ENCODE measurements at places on chromosomes 6 and 20.

DNA sequence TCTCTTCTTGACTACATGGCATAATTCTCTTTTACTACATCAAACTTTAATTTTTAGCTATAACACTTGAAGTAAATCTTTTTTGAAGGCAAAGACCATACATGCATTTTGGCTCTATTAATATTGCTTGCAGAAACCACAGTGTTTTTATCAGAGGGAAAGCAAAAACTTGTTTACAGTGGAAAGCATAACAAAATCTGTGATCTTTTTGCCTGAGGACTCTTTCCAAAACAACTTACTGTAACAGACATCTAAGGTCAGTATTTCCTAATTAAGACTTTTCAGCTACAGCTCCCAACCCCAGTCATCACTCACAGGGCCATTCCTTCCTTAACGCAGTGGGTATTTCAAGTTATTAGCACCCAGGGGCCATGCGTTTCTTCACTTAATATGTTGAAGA is 274.7 kb downstream of the CDKAL1 start:
- DNase-seq: no peak

GRCh38 chr6:24951811-24952299 is 16.1 kb upstream of the RIPOR2 start:
- peak; percentile 66 for DNase-seq

DNA sequence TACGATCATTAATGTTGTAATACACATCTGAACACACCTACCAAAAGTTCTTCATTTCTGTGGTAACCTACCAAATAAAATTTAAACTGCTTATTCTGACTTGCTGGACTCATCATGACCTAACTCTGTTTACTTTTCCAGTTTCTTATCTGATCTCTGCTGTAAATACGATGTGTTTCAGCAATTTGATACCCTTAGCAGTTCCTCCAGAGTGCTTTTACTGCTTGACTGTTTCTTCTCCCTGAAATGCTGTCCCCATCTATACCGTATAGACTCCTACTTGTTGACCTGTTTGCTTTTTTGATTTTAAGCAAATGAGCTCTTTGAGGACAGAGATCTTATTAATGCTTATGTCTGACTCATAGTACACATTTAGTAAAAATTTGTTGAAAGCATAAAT is 119.5 kb downstream of the SCAF8 start:
- no peak for DNase-seq

DNA sequence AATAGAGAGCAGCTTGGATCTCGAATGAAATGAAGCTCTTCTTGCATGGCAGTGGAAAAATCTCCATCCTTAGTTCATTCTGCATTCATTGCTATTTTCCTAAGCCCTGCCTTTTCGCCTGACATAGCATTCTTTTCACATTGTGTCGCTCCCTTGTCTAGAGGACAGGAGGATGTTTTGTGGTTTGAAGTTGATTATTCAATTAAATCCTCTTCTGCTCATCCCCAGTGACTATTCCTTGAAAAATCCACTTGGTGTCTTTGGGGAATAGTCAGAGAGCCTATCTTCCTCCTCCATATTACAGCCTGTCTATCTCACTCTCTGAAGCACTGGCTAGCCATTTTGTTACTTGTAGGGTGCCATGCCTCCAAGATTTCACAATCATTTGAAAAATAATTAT is 161.2 kb downstream of the KLHL32 start:
- no peak for DNase-seq

- no peak for DNase-seq
These were observed 19.8 kb downstream of the ERGIC3 start for GRCh38 chr20:35561671-35562070.

DNA sequence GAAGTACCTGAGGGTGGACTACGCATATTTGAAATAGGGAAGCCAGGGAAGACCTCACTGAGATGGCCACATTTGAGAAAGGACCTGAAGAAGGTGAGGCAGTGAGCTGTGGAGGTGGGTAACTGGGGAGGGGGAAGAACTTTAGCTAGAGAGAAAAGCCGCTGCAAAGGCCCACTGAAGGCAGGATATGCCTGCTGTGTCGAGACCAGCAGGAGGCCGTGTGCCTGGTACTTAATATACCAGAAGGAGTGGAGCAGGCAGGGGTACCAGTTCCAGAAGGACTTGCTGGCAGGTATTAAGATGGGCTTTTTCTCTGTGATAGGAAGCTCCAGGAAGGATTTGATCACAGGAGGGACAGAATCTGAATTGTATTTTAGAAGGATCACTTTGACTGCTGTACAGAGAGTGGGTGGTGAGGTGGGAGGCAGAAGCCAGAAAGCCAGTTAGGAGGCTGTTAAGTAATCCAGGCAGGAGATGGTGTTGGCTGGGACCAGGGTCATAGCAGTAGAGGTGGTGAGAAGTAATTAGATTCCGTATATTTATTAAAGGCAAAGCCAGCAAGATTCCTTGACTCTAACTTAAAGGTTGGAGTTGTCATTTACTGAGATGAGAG is 54.2 kb upstream of the FANCE start:
- no peak for DNase-seq

- DNase-seq: no peak
These were observed 8.8 kb upstream of the MOG start for GRCh38 chr6:29647927-29648642.

DNA sequence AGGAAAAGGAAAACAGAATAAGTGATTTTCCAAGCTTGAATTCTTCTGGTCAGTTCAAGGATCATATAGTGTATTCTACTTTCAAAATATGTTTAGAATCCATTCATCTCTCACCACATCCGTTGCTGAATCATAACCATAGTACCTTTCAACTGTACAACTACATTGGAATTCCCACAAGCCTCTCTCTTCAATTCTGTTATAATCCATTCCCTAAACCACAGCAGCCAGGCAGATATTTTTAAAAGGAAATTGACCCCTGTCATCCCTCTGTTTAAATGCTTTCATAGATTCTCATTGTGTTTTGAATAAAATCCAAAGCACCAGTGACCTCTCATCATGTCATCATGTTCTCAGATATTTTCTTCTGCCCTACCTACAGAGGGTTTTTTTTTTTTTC is 412.7 kb downstream of the GRIK2 start:
- DNase-seq: no peak

DNA sequence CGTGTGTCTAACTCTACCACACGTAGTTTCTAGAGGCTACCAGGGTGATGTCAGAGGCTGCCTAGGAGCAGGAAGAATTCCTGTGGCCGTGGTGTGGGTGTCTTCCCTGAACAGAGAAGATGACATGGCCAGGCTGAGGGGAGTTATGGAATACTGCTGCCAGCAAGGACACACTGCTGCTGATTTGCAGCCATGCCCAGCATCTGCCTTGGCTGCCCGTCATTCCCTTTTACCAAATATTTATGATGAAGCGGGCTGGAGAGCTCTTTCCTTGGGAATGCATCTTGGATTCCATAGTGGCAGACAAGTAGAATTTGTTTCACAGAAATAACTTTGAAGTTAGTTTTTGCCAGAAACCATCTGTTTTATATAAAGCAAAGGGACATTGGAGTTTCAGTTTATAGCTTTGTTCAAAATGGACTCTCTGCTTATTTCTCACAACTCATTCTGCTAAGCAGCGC is 80.8 kb upstream of the VSTM2L start:
- DNase-seq: no peak

GRCh38 chr6:90233994-90234393 is 62.6 kb downstream of the BACH2 start:
- DNase-seq: peak; percentile 79

DNA sequence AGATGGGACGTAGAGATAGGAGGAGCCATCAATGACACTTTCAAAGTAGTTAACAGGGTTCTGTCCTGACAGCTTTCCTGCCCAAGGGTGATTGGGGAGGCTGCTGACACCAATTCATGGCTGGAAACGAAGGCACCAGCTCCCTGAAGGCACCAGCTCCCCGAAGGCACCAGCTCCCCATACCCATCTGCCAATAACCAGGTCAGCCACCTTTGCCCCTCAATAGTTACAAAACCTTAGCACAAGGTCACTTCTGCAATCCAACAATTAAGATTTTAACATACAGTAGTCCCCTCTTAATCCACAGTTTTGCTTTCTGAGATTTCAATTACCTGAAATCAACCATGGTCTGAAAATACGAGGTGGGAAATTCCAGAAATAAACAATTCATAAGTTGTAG is 51.7 kb downstream of the ELOVL5 start:
- no peak for DNase-seq

- no peak for DNase-seq
These were observed 11.2 kb upstream of the HDAC2 start for GRCh38 chr6:113982055-113982550.

DNA sequence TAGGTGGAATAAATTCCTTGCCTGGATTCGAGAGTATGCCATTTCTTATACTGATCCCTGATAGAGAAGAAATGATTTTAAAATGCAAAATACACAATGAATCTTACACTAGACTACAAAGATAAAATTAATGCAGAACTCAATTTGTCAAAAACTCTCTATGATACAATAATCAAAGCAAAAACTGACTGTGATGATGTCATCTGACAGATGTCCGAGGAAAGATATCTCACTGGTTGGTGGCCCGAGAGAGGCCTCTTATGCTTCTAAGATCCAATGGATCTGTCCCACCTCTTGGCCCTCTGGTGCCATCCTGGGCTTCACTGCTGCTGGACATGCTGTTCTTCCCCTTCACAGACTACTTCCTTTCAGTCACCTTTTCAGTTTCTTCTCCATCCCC is 14.4 kb upstream of the GSTA4 start:
- no peak for DNase-seq

DNA sequence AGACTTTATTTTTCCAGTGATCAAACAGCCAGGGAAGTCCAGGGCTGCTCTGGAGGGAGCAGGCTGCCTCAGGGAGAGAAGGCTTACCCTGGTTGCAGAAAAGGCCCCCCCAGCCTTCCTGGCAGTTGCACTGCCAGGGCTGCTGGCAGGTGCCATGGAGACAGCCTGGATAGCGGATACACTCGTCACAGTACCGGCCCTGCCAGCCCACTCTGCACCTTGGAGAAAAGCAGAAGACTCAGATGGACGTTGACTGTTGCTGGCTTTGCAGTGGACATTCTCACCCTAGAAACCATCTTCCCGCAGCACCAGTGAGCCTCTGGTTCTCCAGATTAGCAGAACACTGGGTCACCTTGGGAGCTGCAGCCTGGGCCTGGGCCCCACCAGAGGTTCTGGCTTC is 5.4 kb downstream of the DLL1 start:
- no peak for DNase-seq

DNA sequence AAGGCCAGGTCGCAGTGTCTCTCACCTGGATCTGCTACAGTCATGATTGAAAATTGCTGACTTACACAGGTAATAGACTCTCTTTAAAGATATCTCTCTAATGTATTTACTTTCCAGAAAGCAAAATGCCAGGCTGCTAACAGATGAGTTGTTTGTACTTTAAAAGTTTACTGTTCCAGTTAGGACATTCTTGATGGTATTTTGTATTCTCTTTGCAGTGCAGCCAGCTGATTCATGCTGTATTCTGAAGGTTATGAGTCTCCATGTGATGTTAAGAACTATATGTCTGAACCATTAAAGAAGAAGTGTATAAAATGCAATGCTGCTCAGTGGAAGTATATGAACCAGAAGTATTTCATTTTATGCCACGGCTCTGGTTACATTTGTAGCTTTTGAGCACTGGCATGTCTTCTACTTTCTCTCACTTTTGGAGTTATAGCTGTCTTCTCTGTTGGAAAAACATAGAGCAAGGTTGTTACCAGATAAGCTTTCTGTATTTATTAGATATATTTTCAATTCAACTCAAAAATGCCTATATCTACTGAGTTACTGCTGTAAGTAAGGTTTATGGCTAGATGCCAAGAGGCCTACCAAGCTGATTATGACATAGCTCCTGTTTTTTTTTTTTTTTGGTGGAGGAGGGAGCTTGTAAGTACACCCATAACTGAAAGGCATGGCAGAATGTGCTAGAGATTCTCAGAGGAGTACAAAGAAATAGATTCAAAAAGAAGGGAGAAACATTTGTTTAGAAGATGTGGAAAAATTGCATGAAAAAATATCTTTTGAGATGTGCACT is 130.5 kb upstream of the MAN1A1 start:
- DNase-seq: no peak

DNA sequence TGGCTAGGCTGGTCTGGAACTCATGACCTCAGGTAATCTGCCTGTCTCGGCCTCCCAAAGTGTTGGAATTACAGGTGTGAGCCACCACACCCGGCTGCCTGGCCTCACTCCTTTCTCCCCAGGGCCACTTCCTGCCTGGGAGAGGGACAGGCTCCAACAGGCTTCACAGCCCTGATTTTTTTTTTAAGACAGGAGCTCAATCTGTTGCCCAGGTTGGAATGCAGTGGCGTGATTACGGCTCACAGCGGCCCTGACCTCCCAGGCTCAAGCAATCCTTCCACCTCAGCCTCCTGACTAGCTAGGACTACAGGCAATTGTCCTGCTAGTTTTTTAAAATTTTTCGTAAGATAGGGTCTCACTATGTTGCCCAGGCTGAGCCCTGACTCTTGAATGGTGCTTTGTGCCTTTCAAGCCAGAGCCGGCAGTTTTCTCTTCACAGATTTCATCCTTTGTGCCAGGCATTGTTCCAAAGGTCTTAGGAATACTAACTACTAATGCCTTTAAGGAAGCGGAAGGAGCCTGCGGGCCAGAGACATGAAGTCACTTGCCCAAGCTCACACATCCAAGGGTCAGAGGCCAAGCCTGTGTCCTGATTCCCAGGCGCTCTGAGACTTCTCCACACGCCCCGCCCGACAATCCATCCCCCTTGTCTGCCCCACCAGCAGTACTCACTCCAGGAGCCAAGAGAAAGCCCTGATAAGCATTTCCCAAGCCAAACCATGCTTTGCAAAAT is 19.2 kb downstream of the CAPN11 start:
- no peak for DNase-seq

DNA sequence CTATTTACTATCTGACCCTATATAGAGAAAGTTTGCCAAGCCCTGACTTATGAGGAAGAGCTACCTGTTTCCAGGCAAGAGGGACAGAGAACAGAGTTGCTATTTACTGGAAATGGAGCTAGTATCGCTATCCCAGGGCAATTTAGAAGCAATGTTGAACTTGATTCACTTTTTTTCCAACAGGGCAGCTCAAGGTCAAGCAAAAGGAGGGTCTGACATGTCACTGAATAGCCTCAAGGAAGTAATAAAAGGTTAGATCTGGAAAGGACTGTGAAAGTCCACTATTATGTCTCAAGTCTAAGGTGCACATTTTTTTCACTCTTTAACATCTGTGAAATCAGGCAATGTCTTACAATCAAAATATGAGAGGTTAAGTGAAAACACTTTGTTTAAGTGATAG is 84.4 kb downstream of the CLIC5 start:
- DNase-seq: no peak

DNA sequence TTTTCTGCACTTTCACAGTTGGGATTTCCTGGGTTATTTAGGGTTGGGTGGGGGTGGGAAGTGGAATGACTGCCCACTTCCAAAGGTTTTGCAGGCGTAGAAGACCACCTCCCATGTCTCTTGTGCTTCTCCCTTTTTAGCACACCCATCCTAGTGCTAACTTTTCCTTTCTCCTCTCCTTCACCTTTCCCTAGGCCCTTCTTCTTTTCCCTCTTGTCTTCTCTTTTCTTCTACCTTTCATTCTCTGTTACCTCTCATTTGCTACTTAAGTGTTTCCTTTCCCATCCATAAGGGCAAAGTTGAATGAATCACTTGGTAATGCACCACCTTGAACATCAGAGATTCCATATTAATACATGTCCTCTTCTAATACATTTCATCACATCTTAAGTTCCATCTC is 105.0 kb upstream of the ZNF184 start:
- no peak for DNase-seq

- DNase-seq: peak; percentile 43
These were observed 26.0 kb downstream of the PTGIS start for GRCh38 chr20:49541733-49542513.

GRCh38 chr20:51265361-51265760 is 242.5 kb upstream of the KCNG1 start:
- DNase-seq: no peak

- peak; percentile 37 for DNase-seq
These were observed 16.1 kb downstream of the FGD2 start for GRCh38 chr6:37021356-37022129.
